Activated T-cell treated with anti-CD3 and anti-CD28 coated beads for 48 hours (primary cell): ENCODE measurements at places on chromosomes 4 and X.

DNA sequence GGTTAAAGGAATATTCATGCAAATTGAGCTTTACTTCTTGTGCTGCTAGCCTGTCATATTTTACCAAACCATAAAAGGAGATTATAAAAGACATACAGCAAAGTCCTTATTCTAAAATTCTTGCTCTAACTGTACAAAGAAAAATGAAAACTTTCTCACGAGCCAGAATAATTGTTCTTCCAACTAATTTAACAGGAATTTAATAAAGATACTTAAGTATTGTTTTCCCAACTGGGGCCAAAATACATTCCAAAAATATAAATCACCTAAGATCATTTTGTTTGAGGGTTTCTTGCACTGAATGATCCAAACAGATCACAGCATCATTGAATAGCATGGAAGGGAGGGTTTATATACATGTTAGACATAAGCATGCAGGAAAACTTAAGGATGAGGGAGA, 127.1 kb upstream of the PCDH18 start:
- DNase-seq: no peak

- no peak for DNase-seq
Measured at GRCh38 chr4:16667464-16667863, 231.0 kb downstream of the LDB2 start.

GRCh38 chrX:352582-353314, 34.0 kb downstream of the PPP2R3B start:
- no peak for DNase-seq

DNA sequence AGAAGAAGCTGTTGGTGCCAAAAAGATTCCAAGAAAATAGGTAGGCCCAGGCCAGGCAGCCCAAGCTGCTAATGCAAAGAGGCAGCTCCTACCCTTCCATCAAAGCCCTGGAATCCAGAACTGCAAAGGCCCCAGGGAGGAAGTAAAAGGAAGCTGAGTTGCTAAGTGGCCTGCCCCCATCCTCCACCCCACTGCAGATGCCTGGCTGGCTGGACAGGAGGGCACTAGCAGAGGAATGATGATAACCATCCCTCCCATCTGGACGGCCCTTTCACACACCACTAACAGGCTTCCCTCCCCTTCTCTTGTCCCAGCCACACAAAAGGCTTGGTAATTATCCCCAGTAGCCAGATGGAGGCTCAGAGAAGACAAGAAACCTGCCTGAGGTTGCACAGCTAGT, 32.4 kb upstream of the PJA1 start:
- DNase-seq: no peak

GRCh38 chr4:27176400-27176799, 315.8 kb downstream of the STIM2 start:
- no peak for DNase-seq

- no peak for DNase-seq
Measured at GRCh38 chr4:139655116-139655515, 10.5 kb upstream of the MGST2 start.

DNA sequence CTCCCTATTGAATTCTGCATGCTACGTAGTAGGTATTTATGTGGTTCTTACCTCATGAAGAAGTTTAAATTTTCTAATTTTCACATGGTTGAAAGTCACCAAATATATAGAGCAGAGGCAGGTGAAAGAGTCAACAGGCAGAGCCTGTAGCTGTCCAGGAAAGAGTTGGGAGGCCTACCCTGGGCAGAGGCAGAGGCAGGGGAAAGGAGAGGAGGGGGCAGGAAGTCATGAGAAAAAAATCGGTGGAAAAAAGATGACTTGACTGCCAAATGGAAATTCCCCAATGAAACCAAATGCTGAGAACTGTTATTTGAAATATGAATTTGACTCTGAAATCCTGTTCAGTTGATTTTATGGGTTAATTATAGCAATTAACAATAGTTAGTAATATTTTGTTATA, 23.1 kb upstream of the GPR34 start:
- DNase-seq: no peak

GRCh38 chrX:153688071-153688470, 345 bp downstream of the SLC6A8 start:
- no peak for DNase-seq

- no peak for DNase-seq
Measured at GRCh38 chr4:21835712-21836111, 112.9 kb downstream of the KCNIP4 start.

- DNase-seq: no peak
Measured at GRCh38 chrX:44890247-44890646, 17.3 kb downstream of the KDM6A start.

GRCh38 chr4:176587920-176588319, 204.8 kb downstream of the VEGFC start:
- DNase-seq: no peak

DNA sequence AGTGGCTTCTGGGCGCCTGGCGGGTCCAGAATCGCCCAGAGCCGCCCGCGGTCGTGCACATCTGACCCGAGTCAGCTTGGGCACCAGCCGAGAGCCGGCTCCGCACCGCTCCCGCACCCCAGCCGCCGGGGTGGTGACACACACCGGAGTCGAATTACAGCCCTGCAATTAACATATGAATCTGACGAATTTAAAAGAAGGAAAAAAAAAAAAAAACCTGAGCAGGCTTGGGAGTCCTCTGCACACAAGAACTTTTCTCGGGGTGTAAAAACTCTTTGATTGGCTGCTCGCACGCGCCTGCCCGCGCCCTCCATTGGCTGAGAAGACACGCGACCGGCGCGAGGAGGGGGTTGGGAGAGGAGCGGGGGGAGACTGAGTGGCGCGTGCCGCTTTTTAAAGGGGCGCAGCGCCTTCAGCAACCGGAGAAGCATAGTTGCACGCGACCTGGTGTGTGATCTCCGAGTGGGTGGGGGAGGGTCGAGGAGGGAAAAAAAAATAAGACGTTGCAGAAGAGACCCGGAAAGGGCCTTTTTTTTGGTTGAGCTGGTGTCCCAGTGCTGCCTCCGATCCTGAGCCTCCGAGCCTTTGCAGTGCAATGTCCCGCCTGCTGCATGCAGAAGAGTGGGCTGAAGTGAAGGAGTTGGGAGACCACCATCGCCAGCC, at the start of gene ATOH1:
TSS of gene ATOH1 (plus strand) at position 422 of the 663 bp plus-strand sequence. CDS start at position 596, 174 bp downstream.
- no peak for DNase-seq

DNA sequence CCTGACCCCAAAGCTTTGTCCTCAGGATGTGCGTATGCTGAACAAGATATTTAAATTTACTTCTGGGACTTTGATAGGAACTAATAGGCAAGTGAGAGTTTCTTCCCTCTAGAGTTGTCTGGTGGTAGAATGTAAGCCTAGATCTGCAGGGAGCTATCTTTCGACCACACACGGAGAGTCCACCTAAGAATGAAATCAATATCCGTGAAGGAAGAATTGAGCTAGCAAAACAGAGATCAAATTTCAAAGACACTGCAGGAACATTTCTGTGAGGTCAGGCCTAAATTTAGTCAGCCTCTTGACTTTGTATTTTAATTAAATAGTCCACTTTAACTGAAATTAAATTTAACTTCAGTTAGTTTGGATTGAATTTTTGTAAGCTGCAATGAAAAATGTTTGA, 871.3 kb downstream of the RAB28 start:
- no peak for DNase-seq

DNA sequence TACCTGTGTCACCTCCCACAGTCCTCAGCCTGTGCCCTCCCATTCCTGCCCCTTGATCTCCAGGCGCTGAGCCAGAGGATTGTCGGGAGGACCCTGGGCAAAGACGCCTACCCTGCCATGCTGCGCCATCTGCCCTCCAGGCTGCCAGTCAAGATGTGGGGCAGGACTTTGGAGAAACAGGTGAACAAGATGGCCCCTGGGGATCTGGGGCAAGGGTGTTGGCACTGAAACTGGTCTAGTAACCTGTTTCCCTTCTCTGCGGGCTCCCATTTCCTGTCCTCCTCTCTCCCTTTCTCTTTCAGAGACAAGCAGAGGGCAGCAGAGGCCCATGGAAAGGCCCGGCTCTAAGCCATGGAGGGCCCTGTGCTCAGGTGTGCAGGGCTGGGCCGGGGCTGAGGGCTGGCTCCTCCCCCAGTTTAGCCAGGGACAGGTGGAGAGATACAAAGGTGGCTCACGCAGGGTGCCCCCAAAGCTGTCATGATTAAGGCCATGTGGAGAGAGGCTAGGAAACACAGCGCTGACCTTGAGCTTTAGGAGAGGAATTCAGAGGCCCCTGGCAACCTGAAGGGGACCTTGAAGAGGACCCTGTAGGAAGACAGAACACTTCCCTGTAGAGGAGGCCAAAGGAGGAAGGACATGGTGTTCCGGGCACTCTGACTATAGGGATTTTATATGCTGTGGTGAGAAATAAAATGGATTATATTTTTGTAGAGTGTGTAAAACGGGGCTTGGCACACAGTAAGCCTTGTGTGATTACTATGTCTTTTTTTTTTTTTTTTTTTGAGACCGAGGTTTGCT, at the start of gene GLOD5:
TSS of gene GLOD5 (plus strand) at position 74 of the 798 bp plus-strand sequence. CDS start at position 118, 44 bp downstream.
- DNase-seq: no peak

DNA sequence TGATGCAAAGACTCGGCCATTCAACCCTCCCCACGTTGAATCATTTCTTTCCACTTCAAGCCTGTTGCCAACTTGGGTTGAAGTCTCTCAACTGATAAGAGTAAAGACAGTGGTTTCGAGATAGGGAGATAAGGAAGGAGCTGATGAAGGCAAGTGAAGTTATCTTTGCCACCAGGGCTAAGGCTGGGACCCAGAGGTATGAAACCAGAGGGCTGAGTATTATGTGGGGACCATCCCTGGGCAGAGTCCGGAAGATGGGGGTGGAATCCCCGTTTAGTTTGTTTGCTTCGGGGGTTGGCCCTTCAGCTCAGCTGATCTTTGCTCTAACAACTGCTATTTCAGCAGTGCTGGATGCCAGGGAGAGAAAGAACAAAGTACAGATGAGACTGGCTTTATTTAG, 2.3 kb upstream of the XPNPEP2 start:
- no peak for DNase-seq

DNA sequence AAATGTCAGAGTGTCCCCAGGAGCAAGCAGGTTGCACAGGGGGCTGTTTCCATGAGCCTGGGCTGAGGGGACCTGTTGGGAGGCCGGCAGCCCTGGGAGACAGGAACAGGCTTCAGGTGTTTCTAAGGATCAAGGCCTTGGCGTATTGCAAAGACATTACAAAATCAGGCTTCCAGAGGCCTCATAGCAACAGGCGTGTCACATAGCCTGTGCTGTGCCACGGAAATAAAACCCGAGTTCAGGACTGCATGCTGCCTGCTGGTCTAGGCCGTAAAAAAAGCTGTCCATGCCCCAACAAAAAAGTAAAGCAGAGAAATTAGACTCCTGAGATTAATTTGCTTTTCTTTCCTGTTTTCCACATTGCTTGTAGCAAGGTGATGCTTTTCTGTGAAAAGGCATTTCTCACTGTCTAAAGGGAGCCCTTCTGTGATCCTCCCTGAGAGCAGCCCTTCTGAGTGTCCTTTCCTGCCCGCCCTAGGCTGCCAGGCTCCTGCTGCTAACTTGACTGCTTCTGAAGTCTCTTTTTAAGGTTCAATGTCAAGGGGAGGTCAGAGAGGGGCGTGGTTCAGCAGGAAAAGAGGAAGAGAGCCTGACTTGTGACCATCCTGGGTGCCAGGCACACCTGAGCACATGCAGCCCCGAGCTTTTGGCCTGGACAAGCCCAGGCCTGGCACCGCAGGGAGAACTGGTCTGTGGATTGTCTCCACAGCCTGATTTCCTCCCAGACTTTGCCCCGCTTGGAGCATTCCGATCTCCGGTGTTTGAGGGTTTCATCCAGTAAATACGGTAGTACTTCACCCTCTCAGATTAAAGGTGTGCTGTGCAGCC, 21.3 kb downstream of the SHROOM2 start:
- DNase-seq: no peak

DNA sequence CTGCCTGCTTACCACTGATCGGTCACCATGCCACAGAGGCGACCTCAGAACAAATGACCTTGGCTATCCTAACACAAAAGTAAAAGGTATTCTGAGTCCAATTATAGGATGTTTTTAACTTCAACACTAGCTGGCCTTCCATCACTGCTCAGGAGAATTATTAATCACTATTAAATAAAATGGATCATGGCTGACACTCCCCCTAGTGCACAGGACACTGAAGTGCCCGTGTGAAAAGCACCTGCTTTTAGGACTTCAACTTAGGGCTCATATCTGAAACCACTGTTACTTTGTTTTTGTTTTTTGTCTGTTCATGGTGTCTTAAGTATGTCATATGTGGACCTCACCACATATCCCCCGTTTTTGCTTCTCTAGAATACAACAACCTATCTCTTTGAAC, 33.9 kb downstream of the STX18 start:
- no peak for DNase-seq

DNA sequence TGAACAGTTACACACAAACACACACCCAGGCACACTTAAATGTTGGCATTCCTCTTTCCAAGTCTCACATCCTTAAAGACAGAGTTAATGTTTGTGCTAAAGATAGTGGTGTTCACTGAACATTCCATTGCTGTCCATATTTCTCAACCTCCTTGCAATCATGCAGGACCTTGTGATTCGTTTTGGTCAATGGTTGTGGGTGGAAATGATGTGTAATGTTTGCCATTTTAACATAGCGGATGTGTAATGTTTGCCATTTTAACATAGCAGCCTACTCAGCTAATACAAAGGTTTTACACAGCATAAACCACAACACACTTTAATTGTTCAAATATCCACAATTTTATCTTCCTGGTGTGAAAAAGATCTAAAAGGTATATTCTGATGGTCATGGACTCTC, 93.9 kb downstream of the CEP44 start:
- no peak for DNase-seq

- no peak for DNase-seq
Measured at GRCh38 chr4:3213661-3214250, 35.2 kb upstream of the MSANTD1 start.

DNA sequence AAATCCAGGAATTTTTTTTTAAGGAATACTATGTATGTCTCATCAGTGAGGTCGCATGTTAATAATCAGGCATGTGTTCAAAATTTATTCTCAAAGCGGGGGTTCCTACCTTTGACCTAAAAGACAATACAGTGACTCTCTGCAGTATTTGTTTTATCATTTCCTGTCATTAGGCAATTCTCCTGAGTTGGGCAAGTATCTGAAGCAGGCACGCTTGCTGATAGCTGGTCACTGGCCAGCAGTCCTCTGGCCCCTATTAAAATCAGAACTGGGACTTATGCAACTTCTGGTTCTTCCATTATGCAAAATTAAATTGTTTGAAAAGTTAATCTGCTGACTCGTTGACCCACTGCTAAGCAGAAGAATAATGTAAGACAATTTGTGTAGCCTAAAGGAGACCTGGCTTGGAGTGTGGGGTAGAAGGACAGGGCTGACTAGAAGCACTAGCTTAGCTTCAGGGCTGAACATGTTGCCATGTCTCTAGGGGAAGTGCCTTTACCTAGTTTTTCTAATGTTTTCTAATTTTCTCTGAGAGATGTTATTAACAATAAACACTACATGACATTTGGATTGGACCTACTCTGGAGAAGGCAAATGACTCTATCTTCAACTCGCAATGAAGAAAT, 36.0 kb upstream of the GABRA2 start:
- no peak for DNase-seq

GRCh38 chrX:131812847-131813825, 210.0 kb upstream of the STK26 start:
- peak; percentile 35 for DNase-seq

- DNase-seq: no peak
Measured at GRCh38 chrX:17361620-17362019, 13.4 kb upstream of the NHS start.

GRCh38 chrX:48919947-48920717, 1.3 kb upstream of the PIM2 start:
- DNase-seq: no peak

GRCh38 chrX:17417372-17417771, 42.4 kb downstream of the NHS start:
- no peak for DNase-seq
